Stimulated activated CD4-positive, alpha-beta T cell treated with anti-CD3 and anti-CD28 coated beads, Interleukin-1b, Interleukin-23, amount 100 ng/mL, for 24 hours (primary cell): ENCODE measurements at places on chromosomes 7 and 10.

DNA sequence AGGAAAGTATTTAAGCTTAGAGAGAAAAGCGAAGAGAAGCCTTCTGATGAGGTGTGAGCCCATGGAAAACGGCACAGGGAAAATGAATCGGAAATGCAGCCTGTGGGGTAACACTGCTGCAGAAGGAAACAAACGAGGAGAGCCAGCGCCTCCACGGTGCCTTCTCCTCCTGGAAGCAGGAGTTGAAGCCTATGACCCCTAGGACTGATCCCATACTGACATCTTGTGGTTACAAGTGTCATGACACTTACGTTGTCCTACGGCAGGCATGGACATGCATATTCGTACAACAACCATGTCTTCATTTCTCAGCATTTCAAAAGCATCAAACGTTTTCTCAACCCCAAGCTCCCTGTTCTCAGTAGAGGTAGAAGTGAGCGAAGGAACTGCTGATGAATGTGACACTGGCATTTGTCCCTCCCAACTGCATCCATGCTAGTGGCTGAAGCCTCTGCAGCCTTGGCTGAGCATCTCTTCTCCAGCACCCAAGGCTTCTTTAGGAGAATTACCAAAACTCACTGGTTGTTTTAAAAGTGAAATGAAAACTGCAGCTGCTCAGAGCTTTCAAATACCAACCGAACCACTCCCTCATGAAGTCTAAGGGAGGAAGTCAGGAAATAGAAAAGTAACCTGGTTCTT is 160.2 kb downstream of the JAZF1 start:
- peak; percentile 4 for DNase-seq

DNA sequence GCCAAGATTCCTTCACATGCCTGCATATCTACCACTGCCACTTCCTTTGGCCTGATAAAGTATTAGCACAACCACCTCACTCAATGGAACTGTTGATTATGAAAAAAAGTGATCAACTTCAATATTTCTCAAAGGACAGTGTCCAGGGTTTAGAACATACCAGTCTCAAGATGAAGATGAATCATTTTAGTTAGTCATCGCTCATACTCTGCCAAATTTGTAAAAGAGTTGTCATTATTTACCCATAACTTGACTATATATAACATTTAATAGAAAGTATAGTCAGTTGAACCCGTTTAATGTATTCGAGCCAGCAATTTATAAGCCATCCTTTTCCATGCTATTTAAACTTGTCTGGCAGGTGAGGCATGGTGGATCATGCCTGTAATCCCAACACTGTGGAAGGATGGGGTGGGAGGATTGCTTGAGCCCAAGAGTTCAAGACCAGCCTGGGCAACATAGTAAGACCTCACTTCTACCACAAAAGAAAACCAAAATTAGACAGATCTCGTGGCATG is 33.2 kb downstream of the SPAM1 start:
- DNase-seq, result no peak

- no peak for DNase-seq
Measured at GRCh38 chr10:102267748-102268147, 22.4 kb downstream of the GBF1 start.

- DNase-seq, result no peak
Measured at GRCh38 chr10:100734295-100735086, 10.9 kb upstream of the PAX2 start.

DNA sequence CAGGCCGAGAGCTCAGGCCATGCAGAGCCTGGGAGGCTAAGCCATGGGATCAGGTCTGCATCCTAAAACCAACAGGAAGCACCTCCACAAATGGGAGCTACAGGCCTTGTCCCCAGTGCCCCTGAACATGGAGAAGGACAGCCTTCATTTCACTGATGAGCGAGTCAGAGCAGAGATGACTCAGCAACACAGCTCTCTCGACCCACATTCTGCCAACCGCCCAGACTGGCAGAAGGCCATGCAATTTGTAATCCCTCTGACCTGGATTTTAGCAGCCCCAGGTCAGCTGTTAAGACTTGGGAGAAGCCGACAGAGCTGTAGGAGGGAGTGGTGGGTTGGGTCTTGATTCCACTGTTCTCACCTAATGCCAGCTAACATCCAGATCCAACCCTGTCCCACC is 25.5 kb downstream of the VOPP1 start:
- DNase-seq, result no peak

DNA sequence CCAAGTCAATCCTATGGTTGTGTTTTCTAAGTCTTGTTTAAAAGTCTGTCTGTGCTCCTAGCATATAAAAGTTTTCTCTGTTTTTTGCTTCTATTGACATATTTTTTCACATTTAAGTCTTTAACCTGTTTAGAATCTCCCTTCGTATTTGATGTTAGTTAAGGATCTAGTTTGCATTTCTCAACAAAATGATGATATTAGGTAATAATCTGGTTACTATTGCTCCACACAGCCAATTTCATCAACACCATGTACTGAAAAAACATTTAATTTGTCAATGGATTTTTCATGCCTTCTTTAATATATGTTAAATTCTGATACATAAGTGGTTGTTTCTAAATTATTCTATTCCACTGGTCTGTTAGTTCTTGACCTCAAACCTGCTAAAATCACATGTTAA is 17.5 kb upstream of the TSGA13 start:
- no peak for DNase-seq

- DNase-seq, result no peak
Measured at GRCh38 chr10:116096526-116096925, 176.5 kb downstream of the GFRA1 start.

DNA sequence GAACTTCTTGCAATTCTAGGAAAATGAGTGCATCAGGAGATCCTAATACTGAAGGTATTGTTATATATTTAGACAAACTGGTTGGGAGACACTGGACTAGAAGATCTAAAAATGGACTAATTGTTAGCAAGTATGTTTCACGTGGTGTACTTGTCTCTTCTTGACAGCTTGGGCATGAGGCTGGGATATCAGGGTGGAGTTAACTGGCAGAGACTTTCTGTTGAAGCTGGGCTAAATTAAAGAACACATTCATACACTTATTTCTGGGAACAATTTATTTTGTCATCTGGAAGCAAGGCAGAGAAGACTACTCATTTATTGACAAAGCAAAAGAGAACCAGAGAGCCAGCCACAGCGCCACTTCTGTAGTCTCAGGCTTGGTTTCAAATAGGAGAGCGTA is 25.9 kb downstream of the TYW1 start:
- no peak for DNase-seq

- no peak for DNase-seq
Measured at GRCh38 chr10:63421591-63421990, 44.2 kb downstream of the JMJD1C start.

- no peak for DNase-seq
Measured at GRCh38 chr10:59206204-59206720, 29.8 kb downstream of the PHYHIPL start.

DNA sequence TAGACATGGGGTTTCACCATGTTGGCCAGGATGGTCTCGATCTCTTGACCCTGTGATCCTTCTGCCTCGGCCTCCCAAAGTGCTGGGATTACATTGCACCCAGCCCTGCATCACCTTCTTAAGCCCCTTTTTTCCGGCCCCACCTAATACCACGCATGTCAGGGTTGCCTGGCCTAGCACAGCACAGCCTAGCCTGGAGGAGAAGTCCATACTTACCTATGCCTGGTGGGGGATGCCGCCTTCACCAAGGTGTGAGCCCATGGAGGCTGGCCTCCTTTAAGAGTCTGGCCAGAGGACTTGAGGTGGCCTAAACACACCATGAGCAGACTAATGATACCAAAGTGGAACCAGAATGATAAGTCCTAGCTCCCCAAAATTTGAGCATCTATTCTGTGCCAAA is 22.0 kb upstream of the CUX1 start:
- DNase-seq, result no peak
